A549 treated with AZD2906 at 1 μM for 4 hours (cell line): ENCODE measurements at places on chromosomes 1 and 21. TPM values are rescaled to one million over a fixed set of nuclear protein-coding genes. Genes with fewer than 3 reads are reported as not detected.

EPHB2 gene
- 29.5 to 35.6 TPM (median 34.4 TPM) in 5 replicates for total RNA-seq

LCE1D gene
- not detected in 5 replicates for total RNA-seq

ZNF683 gene
- not detected in 5 replicates for total RNA-seq

LAMC2 gene
- 16.8 to 21.5 TPM (median 17.5 TPM) in 5 replicates for total RNA-seq

CRNN gene
- not detected in 5 replicates for total RNA-seq

TENT5C gene
- 0.06 to 0.13 TPM (median 0.09 TPM) in 5 replicates for total RNA-seq

MX2 gene
- total RNA-seq: 0.03 to 0.07 TPM (median 0.06 TPM) in 4 of 5 replicates, not detected in the other

SH3D21 gene
- 2.0 to 3.4 TPM (median 2.6 TPM) in 5 replicates for total RNA-seq

RIPK4 gene
- total RNA-seq: 15.7 to 20.3 TPM (median 18.9 TPM) in 5 replicates

ITPKB gene
- total RNA-seq: 1.9 to 2.7 TPM (median 2.3 TPM) in 5 replicates

MAB21L3 gene
- 0.03 to 0.05 TPM in 2 of 5 replicates, not detected in the others for total RNA-seq

RGSL1 gene
- total RNA-seq: not detected in 5 replicates

FMO2 gene
- not detected in 5 replicates for total RNA-seq

SLC6A9 gene
- 11.6 to 14.2 TPM (median 13.2 TPM) in 5 replicates for total RNA-seq

VHLL gene
- total RNA-seq: not detected in 5 replicates

ILDR2 gene
- total RNA-seq: 0.01 to 0.10 TPM (median 0.03 TPM) in 4 of 5 replicates, not detected in the other

MNDA gene
- total RNA-seq: not detected in 5 replicates

TRIM17 gene
- not detected in 5 replicates for total RNA-seq

SPATA21 gene
- 0.03 to 0.09 TPM (median 0.05 TPM) in 5 replicates for total RNA-seq

OR2T11 gene
- total RNA-seq: not detected in 5 replicates

ARV1 gene
- total RNA-seq: 21.4 to 24.8 TPM (median 24.0 TPM) in 5 replicates

KRTAP19-3 gene
- not detected in 5 replicates for total RNA-seq

AKR1A1 gene
- 73.5 to 78.3 TPM (median 75.2 TPM) in 5 replicates for total RNA-seq

KCNE2 gene
- total RNA-seq: not detected in 5 replicates

EDN2 gene
- total RNA-seq: 35.9 to 53.7 TPM (median 46.3 TPM) in 5 replicates

TTC24 gene
- total RNA-seq: not detected in 5 replicates

ORC1 gene
- 22.0 to 27.7 TPM (median 23.6 TPM) in 5 replicates for total RNA-seq

PRAMEF26 gene
- not detected in 5 replicates for total RNA-seq

MRPS21 gene
- 77.6 to 88.6 TPM (median 83.9 TPM) in 5 replicates for total RNA-seq

TRIM33 gene
- total RNA-seq: 9.1 to 16.0 TPM (median 10.6 TPM) in 5 replicates

CGN gene
- total RNA-seq: 1.8 to 2.6 TPM (median 2.1 TPM) in 5 replicates

ZNF692 gene
- 11.6 to 22.0 TPM (median 18.1 TPM) in 5 replicates for total RNA-seq

INAVA gene
- 37.0 to 53.3 TPM (median 44.3 TPM) in 5 replicates for total RNA-seq

RAB7B gene
- 0.91 to 1.6 TPM (median 1.1 TPM) in 5 replicates for total RNA-seq

MTARC1 gene
- 8.1 to 8.9 TPM (median 8.5 TPM) in 5 replicates for total RNA-seq

SPATA6 gene
- 1.9 to 2.9 TPM (median 2.2 TPM) in 5 replicates for total RNA-seq
